ENCODE measurements at places on chromosomes 3 and 15.

DNA sequence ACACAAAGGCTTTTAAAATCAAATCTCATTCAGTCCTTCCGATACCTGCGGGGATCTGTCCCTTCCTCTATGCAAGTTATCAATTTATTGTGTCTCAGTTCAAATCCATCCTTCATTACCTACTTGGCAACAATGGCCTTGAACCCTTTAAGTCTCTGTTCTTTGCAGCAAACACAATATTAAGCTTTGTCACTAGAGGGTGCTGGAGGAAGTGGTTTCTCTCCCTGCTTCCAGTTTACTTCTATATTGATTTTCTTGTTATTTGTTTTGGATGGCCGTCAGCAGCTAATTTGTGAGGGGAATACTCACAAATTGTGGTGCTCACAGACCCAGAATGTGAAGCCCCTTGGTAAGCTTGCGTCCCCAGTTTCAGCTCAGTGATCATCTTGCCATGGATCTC lies 278.3 kb downstream of the FGF12 start:
- no peak for DNase-seq

DNA sequence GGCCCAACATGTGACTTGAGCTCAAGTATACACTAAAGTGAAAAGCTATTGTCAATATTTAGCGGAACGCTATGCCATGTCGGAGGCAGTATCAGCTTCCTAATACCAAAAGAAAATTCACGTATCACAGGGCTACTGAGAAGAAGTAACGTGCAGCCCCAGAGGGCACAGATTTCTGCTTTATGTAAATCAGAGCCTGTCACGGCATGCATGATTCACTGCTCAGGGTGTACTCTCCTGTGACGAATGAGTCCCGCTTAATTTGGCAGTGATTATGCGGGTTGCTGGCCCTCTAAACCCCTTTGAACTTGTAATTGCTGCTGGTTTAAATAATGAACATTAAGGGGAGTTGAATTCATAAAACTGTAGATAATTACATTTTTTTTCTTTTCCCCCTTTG lies 85.3 kb downstream of the MEIS2 start:
- DNase-seq = no peak

GRCh38 chr3:188573956-188574355 lies 420.0 kb downstream of the LPP start:
- no peak for DNase-seq

DNA sequence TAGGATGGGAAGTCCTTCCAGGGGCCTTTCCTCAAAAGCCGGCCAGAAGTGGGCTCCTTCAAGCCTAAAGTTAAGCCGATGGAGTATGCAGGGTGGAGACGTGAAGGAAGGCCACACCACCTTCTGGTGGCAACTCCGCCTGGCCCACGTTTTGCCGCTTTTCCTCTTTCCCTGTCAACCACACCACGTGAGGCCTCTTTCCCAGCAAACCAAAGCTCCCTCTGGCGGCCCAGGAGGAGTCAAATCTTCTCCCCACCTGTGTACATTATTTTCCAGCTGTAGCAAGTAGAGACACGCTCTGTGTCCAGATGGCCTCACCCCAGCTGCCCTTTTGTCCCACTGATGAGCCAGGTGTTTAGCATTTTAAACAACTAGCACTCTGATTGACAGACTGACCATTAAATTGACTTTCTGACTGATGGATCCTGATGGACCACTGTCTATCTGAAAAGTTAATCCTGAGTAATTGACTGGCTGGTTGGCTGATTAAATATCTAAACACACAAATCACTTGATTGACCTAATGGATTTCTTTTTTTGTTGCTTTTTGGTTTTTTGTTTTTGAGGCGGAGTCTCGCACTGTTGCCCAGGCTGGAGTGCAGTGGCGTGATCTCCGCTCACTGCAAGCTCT lies 59.6 kb upstream of the ZBTB38 start:
- DNase-seq = no peak

GRCh38 chr3:47579875-47580274 lies 1.2 kb upstream of the CSPG5 start:
- DNase-seq = no peak

DNA sequence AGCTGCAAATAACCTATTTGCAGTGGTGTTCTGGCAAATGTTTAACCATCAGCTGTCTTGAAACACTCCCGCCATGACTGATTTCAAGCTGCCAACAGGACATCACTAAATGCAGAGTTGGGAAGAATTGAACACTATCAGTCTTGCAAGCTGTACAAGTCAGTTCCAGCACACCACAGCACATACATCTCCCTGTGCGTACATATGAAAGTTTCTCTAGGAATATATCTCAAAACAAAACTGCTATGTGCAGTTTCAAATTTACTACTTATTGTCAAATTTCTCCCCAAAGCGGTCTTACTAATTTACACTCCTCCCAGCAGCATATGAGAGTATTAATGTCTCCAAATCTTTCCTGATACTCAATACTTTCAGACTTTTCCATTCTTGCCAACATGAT lies 30.4 kb upstream of the CORO2B start:
- DNase-seq = no peak

DNA sequence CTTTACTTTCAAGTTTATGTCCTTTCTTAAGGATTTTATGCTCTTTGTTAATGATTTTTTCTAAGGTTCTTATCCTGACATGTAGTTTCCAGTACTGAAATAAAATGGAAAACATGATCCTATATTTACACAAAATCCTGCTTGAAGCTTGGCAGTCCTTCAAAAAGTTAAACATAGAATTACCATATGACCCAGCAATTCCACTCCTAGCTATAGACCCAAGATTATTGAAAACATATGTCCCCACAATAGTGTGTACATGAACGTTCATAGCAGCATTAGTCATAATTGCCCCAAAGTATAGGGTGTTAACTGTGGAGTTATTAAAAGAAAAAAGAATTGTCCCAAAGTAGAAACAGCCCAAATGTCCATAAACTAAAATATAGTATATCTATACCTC lies 33.2 kb downstream of the ITGB5 start:
- no peak for DNase-seq

- no peak for DNase-seq
Observed at GRCh38 chr3:123907720-123908119, 23.6 kb upstream of the MYLK start.

DNA sequence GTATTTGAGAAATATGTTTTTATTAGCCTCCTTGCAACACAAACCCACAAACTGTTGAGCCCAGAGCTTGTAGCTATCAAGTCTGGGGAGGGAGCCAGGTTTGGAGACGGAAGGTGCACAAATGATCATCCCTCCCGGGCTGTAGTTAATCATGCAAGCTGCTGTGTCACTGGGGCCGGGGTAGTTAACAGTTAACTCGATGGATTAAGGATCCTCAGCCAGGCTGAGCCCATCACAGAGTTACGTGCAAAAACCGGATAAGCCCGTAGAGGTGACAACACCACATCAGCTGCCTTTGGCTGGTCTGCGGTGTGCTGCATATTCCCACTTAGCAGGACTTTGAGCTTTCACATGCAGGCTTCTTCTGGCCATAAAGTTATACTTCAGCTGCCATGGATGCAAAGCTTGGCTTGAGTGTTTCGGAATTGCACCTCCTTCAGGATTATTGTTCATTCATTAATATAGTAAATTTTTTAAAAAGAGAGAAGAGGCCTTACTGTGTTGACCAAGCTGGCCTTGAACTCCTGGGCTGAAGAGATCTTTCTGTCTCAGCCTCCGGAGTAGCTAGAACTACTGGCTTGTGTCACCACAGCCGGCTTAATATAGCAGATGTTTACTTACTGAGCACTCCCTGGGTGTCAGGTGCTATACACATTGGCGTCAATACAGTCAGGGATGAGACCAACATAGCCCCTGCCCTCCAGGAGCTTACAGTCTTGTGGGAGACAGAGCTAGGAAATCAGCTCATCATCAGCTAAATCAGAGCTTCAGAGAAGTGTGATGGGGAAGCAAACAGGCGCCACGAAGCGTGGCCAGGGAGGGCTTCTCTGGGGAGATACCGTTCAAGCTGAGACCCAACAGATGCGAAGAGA lies 226.8 kb upstream of the BHLHE40 start:
- no peak for DNase-seq

- DNase-seq = no peak
Observed at GRCh38 chr15:51932161-51932560, 39.4 kb downstream of the LEO1 start.

DNA sequence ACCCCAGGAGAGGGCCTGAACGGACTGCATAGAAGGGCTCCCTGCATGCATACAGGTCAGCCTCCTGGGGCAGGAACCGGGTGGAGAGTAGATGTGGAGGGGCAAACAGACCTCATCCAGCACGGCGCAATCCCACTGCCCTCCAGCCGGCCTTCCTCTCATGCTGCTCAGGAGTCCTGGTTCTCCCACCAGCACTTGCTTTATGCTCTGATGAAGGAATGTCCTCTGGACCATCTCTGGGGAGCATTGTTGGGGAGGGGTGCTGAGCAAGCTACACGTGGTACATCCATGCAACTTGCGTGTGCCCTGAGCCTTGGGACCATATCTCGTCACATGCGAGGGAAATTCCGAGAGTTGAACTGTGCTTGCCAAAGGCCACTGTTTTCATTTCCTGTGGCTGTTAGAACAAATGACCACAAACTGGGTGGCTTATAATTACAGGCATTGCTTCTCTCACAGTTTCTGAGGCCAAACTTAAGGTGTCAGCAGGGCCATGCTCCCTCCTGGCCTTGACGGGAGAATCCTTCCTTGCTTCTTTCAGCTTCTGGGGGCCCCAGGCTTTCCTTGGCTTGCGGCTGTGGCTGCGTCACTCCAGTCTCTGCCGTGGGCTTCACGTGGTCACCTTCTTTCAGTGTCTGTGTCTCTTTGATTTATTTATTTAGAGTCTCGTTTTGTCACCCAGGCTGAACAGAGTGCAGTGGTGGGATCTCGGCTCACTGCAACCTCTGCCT lies 12.2 kb downstream of the SELENOS start:
- no peak for DNase-seq

DNA sequence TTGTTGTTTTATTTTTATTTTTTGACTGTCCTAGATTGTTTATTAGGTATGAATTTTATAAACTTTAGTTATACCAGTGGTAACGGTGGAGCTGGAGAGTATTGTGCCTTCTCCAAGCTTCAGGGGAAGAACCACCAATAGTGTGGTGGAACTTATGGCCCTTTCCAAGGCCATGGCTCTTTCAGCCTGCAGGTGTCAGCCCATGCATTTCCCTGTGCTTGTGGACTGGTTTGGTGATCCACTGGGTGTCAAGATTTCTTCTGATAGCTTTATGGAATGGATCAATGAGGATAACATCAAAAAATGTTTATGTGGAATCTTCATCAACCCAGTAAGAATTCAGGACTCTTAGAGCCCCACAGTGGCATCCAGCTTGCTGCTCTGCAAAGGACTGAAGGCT lies 19.2 kb upstream of the SCAMP5 start:
- DNase-seq = no peak

DNA sequence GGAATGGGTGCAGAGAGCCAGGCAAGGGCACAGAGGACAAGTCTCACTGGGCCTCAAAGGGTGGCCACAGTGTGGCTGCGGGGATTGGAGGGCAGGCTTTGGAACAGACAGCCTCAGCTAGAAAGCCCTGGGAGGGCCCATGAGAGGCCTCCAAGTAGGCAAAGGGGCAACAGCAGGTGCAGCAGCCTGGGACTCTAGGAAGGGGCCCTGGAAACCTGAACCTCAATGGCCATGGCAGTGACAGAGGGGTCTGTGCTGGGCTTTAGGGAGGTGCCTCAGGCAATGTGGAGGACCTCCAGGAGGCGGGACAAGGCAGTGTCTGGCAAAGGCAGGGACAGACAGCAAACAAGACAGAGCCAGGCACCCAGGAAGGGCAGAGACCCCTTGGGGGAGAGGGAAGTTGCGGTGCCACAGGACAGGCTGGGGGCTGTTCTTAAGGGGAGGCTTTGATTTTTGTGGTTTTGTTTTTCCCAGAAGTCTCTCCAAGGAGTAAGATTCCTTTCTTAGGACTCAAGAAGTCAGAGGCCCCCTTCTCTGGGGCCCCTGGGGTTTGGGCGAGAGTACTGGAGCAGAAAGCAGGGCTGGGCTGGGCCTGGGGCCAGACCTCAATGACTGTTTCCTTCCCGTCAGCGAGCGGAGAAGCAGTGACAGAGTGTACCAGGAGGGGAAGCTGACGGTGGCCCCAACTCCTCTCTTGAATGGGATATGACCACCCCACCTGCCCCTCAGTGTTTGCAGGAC lies 9.7 kb downstream of the STOML1 start:
- peak; percentile 63 for DNase-seq

GRCh38 chr3:120369037-120369467 lies 19.9 kb upstream of the LRRC58 start:
- no peak for DNase-seq

DNA sequence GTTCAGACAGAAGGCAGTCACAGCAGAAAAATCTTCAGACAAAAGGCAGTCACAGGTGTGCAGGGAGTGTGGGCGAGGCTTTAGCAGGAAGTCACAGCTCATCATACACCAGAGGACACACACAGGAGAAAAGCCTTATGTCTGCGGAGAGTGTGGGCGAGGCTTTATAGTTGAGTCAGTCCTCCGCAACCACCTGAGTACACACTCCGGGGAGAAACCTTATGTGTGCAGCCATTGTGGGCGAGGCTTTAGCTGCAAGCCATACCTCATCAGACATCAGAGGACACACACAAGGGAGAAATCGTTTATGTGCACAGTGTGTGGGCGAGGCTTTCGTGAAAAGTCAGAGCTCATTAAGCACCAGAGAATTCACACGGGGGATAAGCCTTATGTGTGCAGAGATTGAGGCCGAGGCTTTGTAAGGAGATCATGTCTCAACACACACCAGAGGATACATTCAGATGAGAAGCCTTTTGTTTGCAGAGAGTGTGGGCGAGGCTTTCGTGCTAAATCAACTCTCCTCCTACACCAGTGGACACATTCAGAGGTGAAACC lies 27.6 kb downstream of the ZNF589 start:
- DNase-seq = no peak

- no peak for DNase-seq
Observed at GRCh38 chr15:77486542-77487468, 66.1 kb downstream of the HMG20A start.

DNA sequence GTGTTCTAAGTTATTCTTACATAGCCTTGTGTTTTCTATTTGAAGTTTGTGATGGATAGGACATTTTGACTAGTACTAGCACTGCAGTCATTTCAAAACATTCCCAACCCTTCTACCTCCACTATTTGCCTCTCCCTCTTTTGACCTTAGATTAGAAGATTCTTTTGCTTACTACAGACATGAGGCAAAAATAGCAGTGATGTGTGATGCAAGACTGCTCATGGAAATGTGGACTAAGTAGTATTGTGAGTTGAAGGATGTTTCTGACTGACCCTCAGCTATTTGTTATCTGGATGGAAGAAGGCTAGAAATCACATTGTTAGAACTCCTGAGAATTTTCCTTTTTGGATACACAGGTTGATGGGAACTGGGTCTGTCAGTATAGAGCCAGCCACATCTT lies 45.9 kb downstream of the ATP2C1 start:
- no peak for DNase-seq

- DNase-seq = no peak
Observed at GRCh38 chr3:13352621-13353131, 67.4 kb downstream of the NUP210 start.

DNA sequence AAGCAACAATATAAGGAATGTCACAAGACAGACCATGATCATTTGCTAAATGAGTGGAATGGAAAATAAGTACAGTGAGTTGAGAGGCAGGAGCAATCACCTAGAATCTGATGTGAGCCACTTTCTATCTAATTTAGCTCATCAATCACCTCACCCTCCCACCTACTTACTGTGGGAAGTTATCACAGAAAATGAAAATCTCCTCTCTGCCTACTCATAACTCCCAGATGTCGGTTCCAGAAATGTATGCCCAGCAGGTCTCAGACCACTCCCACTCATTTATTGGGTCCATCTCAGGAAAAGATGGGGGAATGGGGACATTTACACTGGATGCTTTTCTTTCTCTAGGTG lies 270.9 kb downstream of the FHIT start:
- no peak for DNase-seq

GRCh38 chr3:172076212-172076611 lies 36.8 kb downstream of the FNDC3B start:
- DNase-seq = no peak
